ENCODE measurements at places on chromosomes 13 and 19.

GRCh38 chr13:38483623-38484022, 134.0 kb downstream of the UFM1 start:
- DNase-seq = no peak

DNA sequence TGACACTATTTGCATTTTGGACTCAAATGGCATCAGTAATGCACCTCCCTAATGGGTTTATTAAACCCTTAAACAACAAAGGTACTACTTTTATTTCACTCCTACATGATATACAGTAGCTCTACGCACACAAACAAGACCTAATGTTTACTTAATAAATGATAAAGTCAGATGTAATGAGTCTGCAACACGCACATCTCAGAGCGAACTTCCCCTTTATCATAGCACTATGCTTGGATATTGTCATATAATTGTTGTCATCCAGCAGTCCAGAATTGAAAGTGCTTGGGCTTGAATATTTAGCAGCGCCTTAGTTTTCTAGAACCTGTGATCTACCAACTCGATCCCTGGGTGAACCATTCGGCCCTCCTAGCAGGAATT, 772 bp downstream of the PARP4 start:
- no peak for DNase-seq

DNA sequence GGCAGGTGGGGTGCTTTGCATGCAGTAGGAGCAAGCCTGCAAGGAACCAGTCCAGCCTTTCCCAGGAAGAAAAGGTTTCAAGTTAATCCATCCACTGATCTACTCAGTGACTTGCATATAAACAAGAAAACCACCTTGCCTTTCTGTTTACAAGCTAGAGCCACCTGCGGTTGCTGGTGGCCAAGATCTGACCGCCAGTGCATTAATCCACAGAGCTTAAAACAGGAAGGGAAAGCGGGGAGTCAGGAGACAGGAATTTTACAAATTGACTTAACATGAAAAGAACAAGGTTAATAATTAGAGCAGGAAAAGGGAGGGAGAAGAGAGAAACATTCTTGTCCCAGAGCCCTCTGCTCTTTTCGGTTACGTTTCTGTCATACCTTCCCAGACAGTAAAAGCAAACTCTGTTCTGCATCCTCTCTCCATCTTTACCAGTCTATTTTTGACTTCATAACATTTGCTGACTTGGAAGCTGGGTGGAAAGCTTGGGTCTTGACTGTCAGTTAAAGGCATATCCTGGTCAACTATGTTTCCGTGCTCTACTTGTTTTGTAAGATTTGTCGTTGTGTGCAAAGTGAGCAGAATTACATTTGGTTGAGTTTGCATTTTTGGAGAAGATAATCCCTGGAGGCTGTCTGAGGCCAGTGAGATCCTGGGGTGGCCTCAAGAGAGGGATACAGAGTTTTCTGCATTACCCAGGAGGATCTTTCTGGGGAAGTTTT, 760.6 kb downstream of the EFNB2 start:
- DNase-seq = no peak

DNA sequence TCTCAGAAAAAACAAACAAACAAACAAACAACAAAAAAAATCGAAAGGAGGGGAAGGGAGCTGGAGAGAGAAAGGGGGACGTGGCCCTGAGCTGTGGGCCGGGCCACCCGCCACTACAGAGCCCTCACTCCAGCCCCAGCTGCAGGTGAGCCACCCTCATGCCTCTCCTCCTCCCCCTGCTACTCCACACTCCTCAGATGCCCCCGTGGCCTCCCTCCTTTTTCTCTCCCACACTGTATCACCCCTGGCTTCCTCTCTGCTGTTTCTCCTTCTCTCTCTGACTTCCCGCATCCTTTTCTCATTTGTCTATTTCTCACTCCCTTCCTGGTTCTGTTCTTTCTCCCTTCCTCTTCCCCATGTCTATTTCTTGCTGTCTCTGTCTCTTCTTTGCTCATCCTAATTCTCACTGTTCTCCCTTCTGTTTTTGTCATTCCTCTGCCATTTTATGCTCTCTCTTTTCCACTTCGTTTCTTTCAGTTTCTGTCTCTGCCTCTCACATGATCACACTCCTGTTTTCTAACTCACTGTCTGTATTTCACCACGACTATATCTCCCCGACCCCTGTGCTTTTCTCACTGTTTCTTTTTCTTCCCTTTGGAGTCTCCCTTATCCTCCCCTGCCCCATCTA, 2.7 kb downstream of the KLK2 start:
- DNase-seq = no peak

DNA sequence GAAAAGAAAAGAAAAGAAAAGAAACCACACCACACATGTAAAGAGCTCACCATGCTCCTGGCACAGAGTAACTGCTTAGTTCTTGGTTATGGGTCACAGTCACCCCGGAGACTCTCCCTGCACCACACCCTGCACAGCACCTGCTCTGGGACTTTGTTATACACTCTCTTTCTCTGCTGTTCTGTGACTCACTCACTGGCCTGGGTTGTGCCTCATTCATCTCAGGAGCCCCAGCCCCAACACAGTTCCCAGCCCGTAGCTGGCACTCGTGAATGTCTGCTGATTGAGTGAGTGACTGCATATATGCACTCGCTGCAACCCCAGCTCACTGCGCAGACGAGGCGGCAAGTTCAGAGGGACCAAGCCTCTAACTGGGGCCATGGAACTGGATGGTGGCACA, 22.9 kb upstream of the ZNF507 start:
- DNase-seq = no peak

GRCh38 chr19:17467471-17468301, 2.6 kb upstream of the SLC27A1 start:
- DNase-seq = no peak

DNA sequence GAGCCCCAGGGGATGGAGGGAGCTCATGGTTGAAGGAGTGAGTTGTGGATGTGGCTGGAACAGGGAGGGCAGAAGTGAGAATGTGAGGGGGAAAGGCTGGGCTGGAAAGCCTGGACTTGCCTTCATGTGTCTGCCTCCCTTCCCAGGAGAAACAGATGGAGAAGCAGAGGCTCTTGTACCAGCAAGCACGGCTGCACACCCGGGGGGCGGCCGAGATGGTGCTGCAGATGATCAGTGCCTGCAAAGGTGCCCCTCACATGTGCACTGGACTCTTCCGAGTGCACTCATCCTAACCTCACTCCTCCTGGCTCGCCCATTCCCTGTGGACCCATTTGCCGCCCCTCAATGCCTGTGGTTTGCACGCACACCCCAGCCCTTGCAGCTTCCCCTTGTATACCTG, 83.2 kb downstream of the MAP4K1 start:
- no peak for DNase-seq

GRCh38 chr13:77898097-77898496, 20.5 kb downstream of the EDNRB start:
- no peak for DNase-seq

- DNase-seq = no peak
Measured at GRCh38 chr13:106104281-106104901, 431.1 kb downstream of the EFNB2 start.

DNA sequence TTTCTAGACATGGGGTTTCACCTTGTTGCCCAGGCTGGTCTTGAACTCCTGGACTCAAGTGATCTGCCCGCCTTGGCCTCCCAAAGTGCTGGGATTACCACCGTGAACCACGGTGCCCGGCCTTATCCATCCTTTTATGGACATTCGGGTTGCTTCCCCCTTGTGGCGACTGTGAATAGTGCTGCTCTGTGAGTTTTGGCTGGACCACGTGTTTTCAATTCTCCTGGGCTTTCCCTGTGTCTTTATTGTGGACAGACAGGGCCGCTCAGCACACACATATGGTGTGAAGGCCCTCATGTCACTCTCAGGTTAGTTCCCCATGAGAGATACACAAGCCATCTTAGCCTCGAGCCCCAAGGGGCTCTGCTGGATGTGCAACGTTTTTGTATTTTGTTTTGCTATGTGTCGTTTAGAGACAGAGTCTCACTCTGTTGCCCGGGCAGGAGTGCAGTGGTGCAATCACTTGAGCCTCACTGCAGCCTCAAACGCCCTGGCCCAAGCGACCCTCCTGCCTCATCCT, 40.5 kb downstream of the MAU2 start:
- peak; percentile 91 for DNase-seq

GRCh38 chr19:19296953-19297689, 23.2 kb downstream of the SUGP1 start:
- DNase-seq = no peak

All from suppressor macrophage treated with lipopolysaccharide for 1 hour (primary cell).